ENCODE measurements at places on chromosomes 12 and 14.

DNA sequence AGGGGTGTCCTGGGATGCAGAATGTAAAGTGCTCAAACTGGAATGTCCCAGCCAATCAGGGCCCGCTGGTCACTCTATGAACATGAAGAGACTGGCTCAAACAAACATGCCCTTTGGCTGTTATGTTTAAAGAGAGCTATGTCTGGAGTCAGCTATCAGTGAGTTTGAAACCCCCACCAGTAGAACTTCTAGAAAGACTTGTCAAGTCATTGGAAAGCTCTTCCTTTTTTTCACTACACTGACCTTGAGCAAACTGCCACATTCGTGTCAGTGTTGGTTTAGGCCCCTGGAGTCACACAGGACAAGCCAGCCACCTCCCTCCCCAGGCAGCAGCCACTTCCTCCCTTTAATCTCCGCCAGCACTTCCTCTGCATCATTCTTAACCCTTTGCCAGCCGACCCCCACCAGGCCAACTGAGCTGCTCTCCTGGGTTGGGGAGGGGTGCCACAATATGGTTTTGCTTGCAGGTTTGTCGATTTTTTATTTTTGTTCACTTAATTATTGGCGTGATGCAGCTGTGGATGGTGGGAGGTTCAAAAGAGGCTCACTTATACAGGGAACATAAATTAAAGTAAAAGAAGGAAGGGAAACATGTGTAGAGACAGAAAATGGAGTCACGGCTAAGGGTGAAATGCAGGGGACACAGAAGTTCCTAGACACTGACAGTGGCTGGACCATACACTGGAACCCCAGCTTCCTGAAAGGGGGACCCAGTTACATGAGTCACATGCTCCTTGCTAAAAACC lies 25.3 kb downstream of the CMKLR1 start:
- no peak for DNase-seq

DNA sequence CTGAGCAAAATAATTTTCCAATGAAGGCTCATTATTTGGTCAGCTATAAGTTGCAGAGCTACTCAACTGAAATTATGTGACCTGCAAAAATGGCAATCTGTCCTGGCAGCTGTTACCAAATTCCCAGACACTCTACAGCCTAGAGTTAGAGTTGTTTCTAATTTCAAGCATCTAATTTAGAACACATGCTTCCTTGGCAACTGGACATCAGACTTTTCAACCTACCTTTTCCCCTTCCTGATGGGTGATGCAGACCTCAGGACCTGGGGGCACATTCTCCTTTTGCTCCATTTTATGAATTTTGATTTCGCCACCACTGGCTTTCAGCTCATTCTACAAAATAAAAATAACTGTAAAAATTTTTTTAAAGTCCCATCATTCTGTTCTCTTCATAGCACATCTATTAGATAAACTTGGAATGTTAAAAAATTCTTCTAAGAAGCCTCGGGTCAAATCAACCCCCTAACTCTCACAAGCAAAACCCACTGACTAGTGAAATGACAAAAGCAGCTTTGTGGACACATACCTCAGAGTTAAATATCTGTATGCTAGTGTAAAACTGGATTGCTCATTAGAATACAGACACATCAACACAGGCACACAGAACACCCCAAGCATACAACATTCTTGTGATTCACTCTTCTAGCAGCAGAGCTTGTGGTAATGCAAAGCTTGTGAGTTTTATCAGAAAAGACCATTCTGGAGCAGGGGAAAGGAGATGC lies 33.5 kb upstream of the CERS5 start:
- DNase-seq, result no peak

DNA sequence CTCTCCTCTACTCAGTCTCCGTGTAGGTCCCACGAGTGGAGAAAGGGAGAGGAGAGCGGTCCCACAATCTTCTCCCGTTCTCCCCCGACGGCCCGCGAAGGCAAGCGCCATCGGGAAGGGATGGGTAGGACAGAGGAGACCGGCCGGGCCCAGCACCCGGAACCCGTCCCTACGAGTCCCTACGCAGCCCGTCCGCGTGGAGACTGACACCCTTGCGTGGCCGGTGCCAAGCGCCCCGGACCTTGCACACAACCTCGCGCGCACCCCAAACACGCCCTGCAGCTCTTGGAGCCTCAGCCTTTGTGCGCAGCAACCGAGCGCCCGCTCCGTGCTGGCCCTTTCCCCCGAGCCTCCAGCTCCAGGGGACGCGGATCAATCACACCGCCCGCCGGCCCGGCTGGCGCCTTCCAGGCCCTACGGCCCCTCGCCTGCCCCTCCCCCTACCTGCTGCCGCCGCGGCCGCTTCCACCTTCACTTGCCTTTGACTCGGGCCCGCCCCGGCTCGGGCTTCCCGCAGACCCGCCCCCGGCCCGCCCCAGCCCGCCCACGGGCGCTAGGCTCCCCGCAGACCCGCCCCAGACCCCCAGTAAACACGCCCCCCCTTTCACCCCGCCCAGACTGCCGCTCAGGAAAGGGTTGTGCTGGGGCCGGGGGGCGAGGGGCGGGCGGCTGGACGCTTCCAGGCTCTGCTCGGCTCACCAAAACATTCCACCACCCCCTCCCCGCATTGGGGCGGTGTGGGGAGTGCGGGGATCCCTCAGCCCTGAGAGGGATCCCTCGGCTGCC lies at the start of gene NDRG2:
TSS of gene NDRG2 (minus strand) at position 477 of the 786 bp plus-strand sequence. CDS start 1,746 bp downstream, outside the sequence.
- DNase-seq, result peak; percentile 42

- DNase-seq, result no peak
Measured at GRCh38 chr12:110199339-110200123, 75.4 kb downstream of the IFT81 start.

DNA sequence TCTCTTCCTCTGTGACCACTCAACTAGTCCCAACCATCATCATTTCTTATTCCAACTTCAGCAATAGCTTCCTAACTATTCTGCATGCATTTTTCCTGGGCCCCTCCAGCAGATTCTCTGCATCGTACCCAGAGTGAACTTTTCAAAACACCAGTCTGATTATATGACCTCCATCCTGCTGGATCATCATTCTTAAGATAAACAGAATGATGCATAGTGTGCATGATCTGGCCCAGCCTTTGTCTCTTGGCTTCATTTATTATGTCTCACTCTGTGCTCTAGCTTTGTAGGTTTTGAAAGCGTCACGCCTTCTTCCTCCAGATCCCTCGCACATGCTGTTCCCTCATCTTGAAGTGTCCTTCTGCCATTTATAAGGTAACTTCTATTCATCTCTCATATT lies 46.3 kb upstream of the SLC38A4 start:
- DNase-seq, result no peak

DNA sequence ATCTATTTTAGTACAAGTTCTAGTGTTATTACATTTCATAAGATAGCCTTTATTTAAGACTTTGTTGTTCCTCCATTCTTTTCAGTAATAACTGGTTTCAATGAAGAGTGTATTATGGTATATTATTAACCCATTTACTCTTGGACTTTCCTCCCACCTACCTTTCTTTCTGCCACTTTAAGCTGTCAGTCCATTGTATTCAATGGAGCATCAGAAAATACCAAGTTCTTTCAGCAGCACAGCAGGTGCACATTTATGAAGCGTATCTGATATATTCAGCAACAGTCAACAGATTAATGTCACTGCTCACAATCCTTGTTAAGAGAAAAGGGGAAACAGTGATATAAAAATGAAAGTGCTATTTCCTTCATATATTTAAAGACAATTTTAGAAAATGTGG lies 660.9 kb downstream of the C12orf50 start:
- DNase-seq, result no peak

GRCh38 chr12:102427543-102427941 lies 52.8 kb downstream of the IGF1 start:
- DNase-seq, result no peak

GRCh38 chr12:87047691-87048090 lies 791.5 kb upstream of the MGAT4C start:
- DNase-seq, result no peak

DNA sequence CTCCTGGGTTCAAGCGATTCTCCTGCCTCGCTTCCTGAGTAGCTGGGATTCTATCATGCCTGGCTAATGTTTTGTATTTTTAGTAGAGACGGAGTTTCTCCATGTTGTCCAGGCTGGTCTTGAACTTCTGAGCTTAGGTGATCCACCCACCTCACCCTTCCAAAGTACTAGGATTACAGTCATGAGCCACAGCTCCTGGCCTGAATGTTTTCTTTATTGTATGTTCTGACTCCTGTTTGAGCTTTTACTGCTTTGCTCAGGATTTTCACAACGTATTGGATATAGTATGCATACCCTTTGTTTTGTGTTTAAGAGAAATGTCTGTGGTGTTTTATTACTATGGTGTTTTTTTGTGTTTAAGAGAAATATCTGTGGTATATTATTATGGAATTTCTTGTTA lies 37.2 kb downstream of the ATF7IP start:
- no peak for DNase-seq

Data from stimulated activated CD4-positive, alpha-beta T cell treated with anti-CD3 and anti-CD28 coated beads, Interleukin-1b, Interleukin-23, amount 100 ng/mL, for 1 hour (primary cell).